ENCODE measurements at places on chromosomes 11 and 22.

DNA sequence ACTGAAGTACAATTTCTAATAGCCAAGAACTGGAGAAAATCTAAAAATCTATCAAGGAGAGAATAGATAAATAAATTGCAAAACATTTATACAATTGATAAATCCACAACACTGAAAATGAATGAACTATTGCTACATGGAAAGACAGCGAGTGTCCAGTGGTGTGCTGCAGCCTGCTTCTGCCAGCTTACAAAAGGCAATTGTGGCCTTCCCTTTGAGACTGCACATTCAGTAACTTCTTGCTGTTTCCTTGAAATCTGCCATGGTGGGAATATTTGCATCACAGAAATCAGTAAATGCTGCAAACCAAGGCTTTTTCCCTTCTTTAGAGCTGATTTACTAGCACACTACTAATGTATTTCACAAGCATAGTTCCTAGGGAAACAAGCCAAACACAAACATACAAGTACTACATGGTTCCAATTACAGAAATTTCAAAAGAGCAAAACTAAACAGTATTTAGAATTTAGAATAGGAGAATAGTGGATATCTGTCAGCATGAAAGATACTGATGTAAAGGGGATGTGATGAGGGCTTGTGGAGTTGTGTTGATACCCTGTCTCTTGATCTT is 76.9 kb upstream of the TRIM77 start:
- no peak overlapping the region for H3K4me3 ChIP-seq
- H3K4me1 ChIP-seq, result no peaks in the 10 kb centered on the region
- H3K36me3 ChIP-seq, result no peaks in the 10 kb centered on the region
- no peak overlapping the region for H3K27ac ChIP-seq
- no peak for DNase-seq

- peaks cover 13% of the 10 kb centered on the region for H3K4me1 ChIP-seq
- no peak overlapping the region for H3K27ac ChIP-seq
- no peak overlapping the region for H3K4me3 ChIP-seq
- DNase-seq, result no peak
- peaks cover 9% of the 10 kb centered on the region for H3K36me3 ChIP-seq
These were observed 28.8 kb downstream of the CHKA start for GRCh38 chr11:68092411-68092810.

DNA sequence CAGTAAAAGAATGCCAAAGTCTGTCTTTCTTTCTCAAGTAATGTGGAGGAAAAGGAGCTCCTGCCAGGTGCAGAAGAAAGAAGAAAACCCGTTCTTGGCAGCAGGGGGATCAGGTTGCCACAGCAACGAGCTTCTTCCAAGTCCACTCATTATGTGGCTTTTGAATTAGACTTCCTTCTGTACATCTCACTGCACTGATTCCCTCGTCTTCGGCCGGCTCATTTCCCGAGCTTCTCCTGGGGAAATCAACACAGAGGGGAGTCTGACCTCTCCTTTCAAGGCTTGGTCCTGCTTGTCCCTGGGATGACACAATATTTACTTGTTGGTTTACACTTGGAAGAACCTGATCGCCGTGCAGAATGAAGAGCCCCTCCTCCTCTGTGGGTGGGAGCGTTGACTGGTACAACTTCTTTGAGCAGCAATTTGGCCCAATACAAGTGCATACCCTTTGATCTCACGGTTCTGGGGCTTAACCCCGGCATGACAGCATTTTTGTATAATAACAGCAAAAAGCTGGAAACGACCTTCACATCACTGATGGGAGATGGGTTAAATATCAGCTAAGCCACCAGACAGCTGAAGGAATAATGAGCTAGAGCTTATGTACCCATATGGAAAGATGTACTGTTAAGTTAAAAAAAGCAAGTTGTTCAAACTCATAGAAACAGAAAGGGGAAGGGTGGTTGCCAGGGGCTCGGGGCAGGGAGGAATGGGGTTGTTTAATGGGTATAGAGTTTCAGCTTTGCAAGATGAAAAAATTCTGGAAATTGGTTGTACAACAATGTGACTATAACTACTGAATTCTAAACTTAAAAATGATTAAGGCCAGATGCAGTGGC is 35.4 kb downstream of the MCHR1 start:
- H3K4me1 ChIP-seq, result peaks cover 23% of the 10 kb centered on the region
- H3K27ac ChIP-seq, result no peak overlapping the region
- peaks cover 5% of the 10 kb centered on the region for H3K27me3 ChIP-seq

DNA sequence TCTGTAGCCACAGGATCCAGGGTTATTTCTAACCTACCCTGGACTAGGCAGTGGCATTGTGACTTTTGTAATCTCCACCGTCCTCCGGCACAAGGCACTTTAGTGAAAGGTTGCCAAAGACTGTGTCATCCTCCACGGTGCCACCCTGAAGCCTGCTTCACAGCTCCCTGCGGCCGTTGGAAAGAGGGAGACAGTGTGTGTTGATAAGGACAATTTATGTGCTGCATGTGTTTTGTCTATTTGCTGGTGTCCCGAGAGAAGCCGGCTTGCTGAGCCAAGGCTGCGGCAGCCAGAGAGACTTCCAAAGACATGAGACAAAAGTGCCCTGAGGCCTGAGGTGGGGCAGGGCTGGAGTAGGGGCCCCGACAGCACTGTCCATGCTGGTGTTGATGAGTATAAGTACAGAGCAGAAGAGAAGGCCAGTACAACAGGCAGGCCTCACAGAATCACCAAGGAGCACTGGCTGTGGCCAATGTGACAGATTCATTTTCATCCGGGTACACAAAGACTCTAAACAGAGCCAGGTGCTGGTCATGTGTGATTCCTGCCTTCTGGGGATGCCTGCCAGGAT is 40.9 kb downstream of the GALNT18 start:
- H3K4me1 ChIP-seq, result no peaks in the 10 kb centered on the region
- H3K27me3 ChIP-seq, result peaks cover 5% of the 10 kb centered on the region
- H3K4me3 ChIP-seq, result no peak overlapping the region
- no peak for DNase-seq

DNA sequence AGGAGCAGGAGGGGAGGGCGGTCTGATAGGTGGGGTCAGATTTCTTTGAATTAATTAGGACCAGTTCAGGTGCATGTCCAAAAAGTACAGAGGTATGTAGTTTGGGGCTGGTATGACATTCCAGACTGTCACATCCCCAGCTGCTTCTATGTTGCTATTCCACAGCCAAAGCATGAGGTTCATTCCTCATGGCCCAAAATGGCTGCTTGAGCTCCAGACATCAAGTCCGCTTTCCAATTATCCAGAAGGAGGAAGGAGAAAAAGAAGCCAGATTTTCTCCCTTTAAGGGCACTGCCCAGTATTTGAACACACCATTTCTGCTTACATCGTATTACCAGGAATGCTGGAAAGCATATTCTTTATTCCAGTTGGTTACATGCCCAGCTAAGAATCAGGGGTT is 58.0 kb upstream of the CD82 start:
- H3K27ac ChIP-seq, result no peak overlapping the region
- H3K27me3 ChIP-seq, result peaks cover 31% of the 10 kb centered on the region
- no peak for DNase-seq
- H3K36me3 ChIP-seq, result no peaks in the 10 kb centered on the region

GRCh38 chr22:19240813-19241592 is 50.5 kb downstream of the CLTCL1 start:
- no peaks in the 10 kb centered on the region for H3K4me1 ChIP-seq
- H3K27me3 ChIP-seq, result no peaks in the 10 kb centered on the region
- no peak overlapping the region for H3K4me3 ChIP-seq
- DNase-seq, result no peak

DNA sequence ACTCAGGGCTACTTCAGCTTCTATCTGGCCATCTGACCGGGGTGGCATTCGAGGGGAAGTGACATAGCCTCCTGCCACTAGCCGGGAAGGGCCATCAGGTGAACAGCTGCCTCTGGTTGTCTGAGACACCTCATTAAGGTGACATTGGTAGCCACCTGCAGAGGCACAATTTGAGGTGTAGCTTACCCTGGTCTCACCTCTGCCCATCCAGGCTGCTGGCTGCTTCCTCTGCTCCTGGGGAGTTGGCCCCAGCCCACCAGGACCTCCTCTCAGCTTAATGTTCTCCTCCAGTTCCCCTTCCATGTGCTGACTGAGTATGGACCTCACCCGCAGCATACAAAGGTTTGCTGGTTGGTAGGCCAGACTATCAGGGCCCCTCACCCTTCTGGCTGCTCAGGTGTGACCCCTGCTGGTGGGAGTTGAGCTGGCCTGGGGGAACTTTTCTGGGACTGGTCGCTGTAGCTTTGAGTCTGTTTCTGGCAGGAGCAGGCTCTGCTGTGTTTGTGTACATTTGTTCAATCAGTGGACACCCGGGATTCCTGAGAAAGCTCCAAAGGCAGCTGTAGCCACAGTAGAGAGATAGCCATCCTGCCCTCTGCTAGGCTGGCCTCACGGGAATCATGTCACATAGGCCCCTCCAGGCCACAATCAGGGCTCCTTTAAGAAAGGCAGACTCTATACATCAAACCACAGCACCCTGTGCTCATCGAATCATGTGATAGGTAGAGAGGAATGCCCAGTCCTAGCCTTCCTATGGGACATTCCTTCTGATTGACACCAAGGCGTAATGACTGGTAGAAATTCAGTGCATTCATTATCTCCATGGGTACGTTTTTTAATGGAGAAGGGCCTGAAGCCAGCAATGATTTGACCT is 295.1 kb upstream of the PLET1 start:
- no peaks in the 10 kb centered on the region for H3K36me3 ChIP-seq
- H3K27me3 ChIP-seq, result peaks cover 7% of the 10 kb centered on the region
- H3K27ac ChIP-seq, result no peak overlapping the region
- DNase-seq, result peak; percentile 13
- H3K4me3 ChIP-seq, result no peak overlapping the region

GRCh38 chr11:33696931-33697638 is 3.5 kb downstream of the C11orf91 start:
- no peak overlapping the region for H3K4me3 ChIP-seq
- H3K4me1 ChIP-seq, result peaks cover 21% of the 10 kb centered on the region
- H3K27me3 ChIP-seq, result peaks cover 22% of the 10 kb centered on the region
- DNase-seq, result no peak
- H3K27ac ChIP-seq, result no peak overlapping the region

- DNase-seq, result no peak
- no peaks in the 10 kb centered on the region for H3K36me3 ChIP-seq
- peaks cover 15% of the 10 kb centered on the region for H3K27me3 ChIP-seq
- no peak overlapping the region for H3K27ac ChIP-seq
These were observed 173.5 kb downstream of the TRIM29 start for GRCh38 chr11:119964136-119965025.

GRCh38 chr22:47550524-47551430 is 788.3 kb downstream of the TBC1D22A start:
- H3K27me3 ChIP-seq, result peaks cover 9% of the 10 kb centered on the region
- H3K4me3 ChIP-seq, result no peak overlapping the region
- no peaks in the 10 kb centered on the region for H3K4me1 ChIP-seq
- H3K27ac ChIP-seq, result no peak overlapping the region
- no peak for DNase-seq

- H3K4me1 ChIP-seq, result peaks cover 5% of the 10 kb centered on the region
- H3K27me3 ChIP-seq, result peaks cover 4% of the 10 kb centered on the region
- H3K27ac ChIP-seq, result no peak overlapping the region
- H3K4me3 ChIP-seq, result no peak overlapping the region
- no peaks in the 10 kb centered on the region for H3K36me3 ChIP-seq
These were observed 56.0 kb upstream of the LINC01488 start for GRCh38 chr11:69425444-69425843.

GRCh38 chr11:10108915-10109680 is 184.9 kb downstream of the SBF2 start:
- H3K4me1 ChIP-seq, result no peaks in the 10 kb centered on the region
- H3K27me3 ChIP-seq, result no peaks in the 10 kb centered on the region
- no peak overlapping the region for H3K4me3 ChIP-seq
- H3K27ac ChIP-seq, result no peak overlapping the region
- DNase-seq, result no peak

DNA sequence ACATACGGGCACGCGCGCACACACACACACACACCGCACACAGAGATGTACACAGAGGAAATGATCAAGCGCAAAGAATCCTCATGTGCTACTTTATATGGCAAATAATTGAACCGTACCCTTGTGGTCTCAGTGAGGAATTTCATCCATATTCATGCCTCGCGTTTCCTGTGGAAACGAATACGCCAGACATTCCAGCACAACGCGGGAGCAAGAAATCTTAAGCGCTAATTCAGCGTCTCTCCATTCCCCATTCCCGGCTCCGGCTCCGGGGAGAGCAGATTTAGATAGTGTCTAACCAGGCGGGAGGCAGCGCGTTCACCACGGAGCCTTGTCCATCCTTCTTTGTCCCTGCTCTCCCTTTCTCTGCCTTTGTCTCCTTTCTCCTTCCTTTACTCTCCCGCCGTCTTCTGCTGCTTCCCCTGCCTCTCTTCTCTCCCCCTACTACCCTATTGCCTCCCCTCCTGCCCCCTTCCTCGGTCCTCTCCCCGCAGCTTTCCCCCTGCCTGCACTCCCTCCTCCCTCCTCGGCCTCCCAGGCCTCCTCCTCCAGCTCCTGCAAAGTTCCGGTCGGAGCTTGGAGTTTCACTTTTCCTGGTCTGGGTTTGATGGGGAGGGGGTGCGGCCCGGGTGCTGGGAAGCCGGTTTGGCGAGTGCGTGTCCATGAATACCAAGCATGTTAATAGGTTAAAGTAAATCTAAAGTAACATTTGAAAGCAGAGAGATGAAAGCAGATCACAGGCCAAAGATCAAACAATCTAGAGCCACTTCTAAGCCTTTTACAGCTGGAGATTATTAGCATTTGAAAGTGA is 579.3 kb downstream of the BUD13 start:
- H3K27ac ChIP-seq, result no peak overlapping the region
- H3K27me3 ChIP-seq, result peaks cover 56% of the 10 kb centered on the region
- DNase-seq, result no peak
- peaks cover 7% of the 10 kb centered on the region for H3K4me1 ChIP-seq

- no peaks in the 10 kb centered on the region for H3K27me3 ChIP-seq
- no peak overlapping the region for H3K27ac ChIP-seq
- H3K4me3 ChIP-seq, result no peak overlapping the region
- no peaks in the 10 kb centered on the region for H3K4me1 ChIP-seq
- H3K36me3 ChIP-seq, result peaks cover 22% of the 10 kb centered on the region
These were observed 45.9 kb upstream of the GPR83 start for GRCh38 chr11:94447149-94447548.

DNA sequence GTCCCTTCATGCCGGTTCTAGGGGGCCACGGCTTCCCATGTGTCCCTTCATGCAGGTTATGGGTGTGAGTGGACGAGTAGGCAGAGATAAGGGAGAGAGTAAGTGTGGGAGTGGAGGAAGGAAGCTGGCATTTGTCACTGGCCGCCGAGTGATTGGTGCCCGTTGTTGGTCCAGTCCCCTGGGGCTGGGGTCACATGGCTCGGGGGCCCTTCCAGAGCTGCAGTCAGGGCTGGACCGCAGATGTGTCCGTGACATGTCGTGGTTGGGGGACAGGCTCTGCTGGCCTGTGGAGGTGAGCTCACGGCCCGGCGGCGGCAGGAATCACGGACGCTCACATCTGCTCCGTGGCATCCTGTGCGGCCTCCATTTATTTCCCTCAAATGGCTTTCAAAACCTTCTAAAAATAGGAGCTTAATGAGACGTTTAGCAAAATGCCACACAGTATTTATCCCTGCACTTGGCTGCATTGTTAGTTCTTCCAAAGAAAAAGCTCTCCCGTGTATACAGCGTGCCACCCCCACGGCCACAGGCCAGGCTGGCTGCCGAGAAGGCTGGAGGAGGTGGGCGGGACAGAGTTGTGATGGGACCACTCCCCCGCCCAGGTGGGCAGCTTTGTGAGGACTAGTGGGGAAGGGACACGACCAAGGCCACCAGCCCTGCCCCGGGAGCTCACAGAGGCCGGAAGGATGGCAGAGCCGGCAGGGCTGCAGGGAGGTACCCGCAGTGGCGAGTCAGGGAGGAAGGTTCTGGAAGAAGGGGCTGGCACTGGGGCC is 386.7 kb downstream of the TBC1D22A start:
- no peak overlapping the region for H3K4me3 ChIP-seq
- H3K27me3 ChIP-seq, result no peaks in the 10 kb centered on the region
- peaks cover 46% of the 10 kb centered on the region for H3K4me1 ChIP-seq
- peak overlapping the region; percentile 31 for H3K27ac ChIP-seq
- no peak for DNase-seq
- peaks cover 29% of the 10 kb centered on the region for H3K36me3 ChIP-seq
